C1 segment of cervical spinal cord (tissue), 14 donors: ENCODE measurements at places on chromosomes 12 and 14.

GRCh38 chr14:20624495-20625070 lies 16.9 kb downstream of the OR6S1 start:
- DNase-seq = no peak

DNA sequence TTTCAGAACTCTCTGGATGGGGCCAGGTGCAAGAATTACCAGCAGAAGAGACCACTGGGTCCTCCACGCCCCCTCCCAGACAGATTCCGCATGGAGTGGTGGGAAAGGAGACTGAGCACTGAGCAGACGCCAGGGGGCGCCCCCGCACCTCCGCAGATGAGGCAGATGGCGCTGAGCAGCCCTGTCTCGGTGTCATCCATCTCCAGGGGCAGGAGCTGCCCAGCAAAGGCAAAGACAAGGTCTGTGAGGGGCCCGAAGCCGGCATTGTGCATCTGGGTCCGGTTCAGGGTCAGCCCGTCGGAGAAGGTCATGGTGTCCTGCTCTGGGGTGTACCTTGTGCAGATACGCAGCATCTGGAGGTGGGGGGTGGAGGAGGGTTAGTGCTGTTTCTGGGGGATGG lies 6.3 kb upstream of the ITGB7 start:
- DNase-seq = no peak

- no peak for DNase-seq
Measured at GRCh38 chr14:57822081-57822480, 43.8 kb downstream of the SLC35F4 start.

DNA sequence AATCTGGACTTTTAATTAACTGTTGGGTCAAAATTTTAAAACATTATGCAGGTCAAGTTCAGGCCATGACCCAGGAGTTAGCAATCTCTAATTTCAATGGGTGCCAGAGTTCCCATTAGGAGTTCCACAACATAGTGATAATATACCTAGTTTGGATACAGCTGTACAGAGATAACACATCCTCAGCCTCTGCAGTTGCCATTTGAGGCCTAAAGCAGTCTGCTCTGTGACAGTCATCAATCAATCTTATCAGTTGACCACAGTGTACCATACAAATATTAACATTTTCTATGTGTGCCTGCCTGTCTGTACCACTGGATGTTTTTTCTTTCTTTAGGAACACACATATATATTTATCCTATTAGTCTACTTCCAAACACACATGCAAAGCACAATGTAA lies 54.0 kb upstream of the BBS10 start:
- no peak for DNase-seq

- DNase-seq = no peak
Measured at GRCh38 chr12:6310771-6311610, 509 bp downstream of the PLEKHG6 start.

DNA sequence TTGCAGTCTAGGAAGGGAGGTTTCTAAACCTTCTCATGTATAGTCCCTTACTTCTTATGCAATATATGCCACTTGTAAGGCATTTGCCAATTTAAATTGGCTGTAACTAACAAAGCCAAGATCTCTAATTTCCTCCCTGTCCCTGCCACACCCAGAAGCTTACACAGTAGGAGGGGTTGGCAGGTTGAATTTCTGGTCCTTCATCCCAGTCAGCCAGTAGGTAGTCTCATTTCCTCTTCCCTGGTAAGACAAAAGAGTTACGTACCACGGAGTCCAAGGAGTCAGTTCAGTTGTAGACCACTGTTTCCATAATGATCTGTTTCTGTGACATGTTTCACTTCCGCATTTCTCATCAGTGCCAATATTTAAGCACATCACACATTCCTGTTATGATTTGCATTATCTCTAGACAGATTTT lies 47.0 kb upstream of the PLBD1 start:
- DNase-seq = no peak

DNA sequence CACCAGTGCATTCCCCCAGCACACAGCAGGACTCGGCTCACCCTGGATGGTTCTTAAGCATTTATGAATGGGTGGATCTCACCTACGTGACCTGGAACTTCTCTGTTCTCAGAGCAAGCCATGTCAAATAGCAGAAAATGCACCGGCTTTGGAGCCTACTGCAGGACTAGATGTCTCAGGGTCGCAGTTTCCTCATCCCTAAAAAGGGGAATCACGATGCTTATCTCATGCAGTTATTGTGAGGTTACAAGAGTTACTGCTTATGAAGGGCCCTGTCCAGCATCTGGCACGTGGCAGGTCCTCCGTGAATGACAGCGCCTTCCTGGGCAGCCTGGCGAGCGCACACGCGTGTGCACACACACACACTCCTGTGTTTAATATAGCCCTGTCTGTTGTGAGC lies 128.5 kb downstream of the ETV6 start:
- DNase-seq = no peak
